Stimulated activated effector memory CD8-positive, alpha-beta T cell treated with anti-CD3 and anti-CD28 coated beads, Interleukin-12 subunit alpha, Interleukin-12 subunit beta, amount 100 ng/mL, for 72 hours (primary cell): ENCODE measurements at places on chromosomes 12 and 14.
A peak's percentile ranks its signal among the peaks of the same experiment; 100 is the strongest.

GRCh38 chr14:93173943-93174395 is 10.7 kb downstream of the MOAP1 start:
- DNase-seq: no peak

- DNase-seq: no peak
These were observed 11.1 kb upstream of the SMAGP start for GRCh38 chr12:51281202-51281924.

- no peak for DNase-seq
These were observed 4.3 kb downstream of the NAP1L1 start for GRCh38 chr12:76080017-76080728.

- DNase-seq: no peak
These were observed 92.3 kb upstream of the DCN start for GRCh38 chr12:91274916-91275315.

GRCh38 chr14:43539210-43539609 is 967.9 kb downstream of the FSCB start:
- no peak for DNase-seq

- DNase-seq: no peak
These were observed 8.7 kb downstream of the ACACB start for GRCh38 chr12:109124878-109125648.

DNA sequence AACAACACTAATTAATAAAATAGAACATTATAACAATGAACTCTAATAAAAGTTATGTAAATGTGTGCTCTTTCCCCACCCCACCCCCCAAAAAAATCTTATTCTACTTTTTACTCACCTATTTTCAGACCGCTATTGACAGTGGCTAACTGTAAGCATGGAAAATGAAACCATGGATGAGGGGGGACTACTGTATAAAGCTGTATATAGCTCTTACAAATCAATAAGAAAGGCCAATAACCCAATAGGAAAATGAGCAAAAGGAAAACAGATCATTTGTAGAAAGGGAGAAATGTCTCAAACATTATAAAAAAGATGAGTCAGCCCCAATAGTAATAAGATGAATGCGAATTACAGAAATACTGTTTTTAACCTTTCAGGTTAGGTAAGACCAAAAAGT is 27.4 kb downstream of the YEATS4 start:
- DNase-seq: no peak

GRCh38 chr14:79418649-79419415 is 792.5 kb downstream of the DIO2 start:
- no peak for DNase-seq

DNA sequence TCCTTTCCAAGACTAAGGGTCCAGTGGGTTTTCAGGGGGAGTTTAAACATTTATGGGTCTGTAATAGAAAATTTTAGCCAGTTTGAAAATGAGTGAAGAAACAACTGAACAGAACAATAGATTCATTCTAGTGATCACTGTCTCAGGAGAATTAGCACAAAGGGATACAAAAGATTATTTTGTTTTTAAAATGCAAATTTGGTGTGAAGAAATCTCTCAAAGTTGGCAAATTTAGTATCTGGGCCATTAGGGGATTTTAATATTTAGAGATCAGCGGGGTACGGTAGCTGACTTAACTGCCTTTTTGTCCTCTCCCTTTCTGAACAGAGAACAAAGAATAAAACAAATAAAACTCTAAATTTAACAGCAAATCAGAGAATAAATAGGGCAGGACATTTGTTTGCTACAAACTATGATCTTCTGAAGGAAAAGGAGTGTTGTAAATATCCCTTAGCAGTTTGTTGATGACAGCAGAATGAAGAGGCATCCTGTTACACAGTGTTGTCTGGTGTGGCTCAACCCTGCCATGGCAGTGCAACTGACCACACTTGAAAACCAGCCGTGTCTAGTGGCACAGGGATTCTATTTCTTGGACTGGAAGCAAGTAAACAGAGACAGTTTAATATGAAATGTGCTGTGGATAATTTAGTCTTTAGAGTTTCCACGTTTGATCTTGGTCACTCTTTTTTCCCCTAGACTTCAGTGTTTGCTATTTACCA is 46.3 kb upstream of the LRTM2 start:
- DNase-seq: no peak

DNA sequence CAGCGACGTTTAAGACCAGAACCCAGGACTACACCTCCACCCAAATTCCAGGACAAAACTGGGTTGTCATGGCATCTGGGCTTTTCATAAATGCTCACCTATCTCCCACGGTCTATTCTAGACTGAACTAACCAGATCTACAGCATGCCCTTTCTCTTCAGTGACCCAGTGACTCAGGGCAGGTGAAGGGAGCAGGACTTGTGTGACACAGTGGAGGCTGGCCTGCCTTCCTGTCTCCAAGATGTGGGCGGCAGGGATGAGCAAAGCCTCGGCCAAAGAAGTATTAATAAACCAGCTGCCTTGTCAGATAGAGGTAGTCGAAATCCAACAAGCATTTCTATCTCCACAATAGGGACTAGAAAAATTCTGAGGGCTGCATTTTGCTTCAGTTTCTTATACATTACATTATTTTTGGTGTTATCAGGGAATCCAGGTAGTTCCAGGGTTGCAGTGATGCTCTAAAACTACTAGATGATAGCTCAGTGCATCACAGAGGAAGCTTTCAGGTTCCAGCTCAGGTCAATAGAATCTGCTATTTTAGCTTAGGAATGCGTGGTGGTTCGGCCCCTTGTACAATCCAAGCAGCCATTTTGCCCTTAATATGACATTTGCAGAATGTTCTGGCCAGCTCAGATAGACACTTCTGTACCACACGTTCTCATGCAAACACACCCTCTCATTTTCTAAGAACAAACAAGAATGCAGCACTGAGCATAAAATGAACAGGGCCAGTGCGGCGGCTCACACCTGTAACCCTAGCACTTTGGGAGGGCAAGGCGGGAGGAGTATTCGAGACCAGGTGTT is 4.2 kb upstream of the GLRX5 start:
- no peak for DNase-seq

DNA sequence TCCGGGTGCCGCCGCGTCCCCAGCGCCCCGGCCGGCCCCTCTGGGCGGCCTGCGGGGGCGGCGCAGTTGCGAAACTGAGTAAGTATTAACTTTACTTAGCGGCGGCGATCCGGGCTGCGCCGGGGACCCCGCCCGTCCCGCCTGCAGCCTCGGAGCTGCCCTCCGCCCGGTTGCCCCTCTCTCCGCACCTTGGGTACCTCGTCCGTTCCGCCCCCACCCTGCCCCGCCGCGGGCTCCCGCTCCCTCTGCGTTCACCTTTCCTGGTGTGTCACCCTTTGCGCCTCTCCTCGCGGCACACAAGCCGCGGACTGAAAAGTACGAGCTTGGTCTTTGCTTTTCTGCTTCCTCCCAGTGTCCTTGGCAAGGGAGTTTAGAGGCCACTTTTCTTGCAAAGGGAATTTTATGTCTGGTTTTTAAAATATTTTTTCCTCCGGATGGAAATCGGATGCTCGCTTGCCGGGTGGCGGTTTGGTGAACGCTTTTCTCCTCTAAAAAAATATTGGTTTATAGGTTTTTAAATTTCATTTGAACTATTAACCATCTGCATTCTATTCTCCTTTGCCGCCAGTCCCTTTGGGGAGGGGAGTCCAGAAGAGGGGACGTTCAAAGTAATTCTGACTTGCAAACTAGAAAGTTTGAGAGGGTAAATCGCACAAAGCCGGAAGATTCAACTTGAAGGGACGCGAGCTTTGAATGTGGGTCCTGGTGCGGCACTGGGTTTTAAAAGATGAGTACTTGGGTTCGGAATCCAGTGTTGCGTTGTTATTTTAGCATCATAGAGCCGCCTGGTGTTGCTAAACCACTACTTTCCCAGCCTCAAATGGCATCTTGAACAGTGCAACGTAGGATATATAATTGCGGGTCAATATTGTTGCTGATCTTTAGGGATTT is 834 bp downstream of the RASSF8 start:
- DNase-seq: no peak

DNA sequence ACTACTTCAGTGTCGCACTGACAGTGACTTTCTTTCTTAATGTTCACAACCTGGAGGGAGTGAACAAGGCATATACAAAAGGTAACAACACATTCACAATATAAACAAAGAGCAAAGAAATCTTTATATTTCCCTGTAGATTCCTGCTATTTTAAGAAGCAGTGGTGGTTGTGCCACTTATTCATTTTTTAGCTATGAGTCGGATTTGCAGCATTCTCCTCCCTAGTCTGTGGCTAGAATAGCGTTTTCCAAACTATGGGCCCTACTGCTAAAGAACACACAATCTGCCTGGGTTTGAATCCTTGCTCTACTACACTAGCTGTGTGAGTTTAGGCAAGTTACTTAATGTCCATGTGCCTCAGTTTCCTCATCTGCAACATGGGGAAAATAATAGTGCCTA is 18.6 kb upstream of the MDM1 start:
- DNase-seq: no peak

DNA sequence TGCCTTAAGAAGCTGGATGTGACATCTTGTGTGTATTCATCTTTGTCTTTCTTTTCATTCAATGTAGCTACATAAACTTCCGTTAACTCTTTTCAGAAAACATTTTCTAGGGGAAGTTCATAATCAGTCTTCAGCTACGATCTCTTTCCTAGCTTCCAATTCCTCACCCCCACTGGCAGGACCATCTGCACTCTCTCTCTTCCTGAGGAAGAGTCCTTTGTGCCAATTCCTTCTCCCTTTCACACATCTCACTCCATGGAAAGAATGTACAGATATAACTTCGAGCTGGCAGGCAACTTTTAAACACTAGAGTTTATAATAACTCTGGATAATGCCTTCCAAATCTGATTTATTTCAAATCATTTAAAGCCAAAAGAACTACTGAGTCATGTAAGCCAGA is 495.7 kb downstream of the GALC start:
- DNase-seq: no peak

- no peak for DNase-seq
These were observed at the start of gene KCNJ8 for GRCh38 chr12:21774358-21775132. Gene KCNJ8, minus strand, starts transcription at chr12:21774706. Its CDS starts 1,090 bp downstream, at chr12:21773616.

DNA sequence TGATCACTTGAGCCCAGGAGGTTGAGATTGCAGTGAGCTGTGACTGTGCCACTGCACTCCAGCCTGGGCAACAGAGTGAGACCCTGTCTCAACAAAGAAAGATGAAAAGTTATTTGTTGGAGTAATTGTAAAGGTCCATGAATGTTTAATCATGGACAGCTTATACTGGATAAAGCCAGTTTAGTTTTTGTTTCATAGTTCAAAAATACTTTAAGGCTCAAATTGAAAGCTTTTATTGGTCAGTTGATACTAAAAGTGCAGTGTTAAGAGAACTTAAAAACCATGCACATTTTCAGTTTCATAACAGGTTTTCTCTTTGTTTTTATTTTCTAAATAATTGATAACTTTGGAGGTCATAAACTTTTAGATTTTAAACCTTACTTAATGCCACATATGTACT is 108.4 kb downstream of the MON2 start:
- no peak for DNase-seq

DNA sequence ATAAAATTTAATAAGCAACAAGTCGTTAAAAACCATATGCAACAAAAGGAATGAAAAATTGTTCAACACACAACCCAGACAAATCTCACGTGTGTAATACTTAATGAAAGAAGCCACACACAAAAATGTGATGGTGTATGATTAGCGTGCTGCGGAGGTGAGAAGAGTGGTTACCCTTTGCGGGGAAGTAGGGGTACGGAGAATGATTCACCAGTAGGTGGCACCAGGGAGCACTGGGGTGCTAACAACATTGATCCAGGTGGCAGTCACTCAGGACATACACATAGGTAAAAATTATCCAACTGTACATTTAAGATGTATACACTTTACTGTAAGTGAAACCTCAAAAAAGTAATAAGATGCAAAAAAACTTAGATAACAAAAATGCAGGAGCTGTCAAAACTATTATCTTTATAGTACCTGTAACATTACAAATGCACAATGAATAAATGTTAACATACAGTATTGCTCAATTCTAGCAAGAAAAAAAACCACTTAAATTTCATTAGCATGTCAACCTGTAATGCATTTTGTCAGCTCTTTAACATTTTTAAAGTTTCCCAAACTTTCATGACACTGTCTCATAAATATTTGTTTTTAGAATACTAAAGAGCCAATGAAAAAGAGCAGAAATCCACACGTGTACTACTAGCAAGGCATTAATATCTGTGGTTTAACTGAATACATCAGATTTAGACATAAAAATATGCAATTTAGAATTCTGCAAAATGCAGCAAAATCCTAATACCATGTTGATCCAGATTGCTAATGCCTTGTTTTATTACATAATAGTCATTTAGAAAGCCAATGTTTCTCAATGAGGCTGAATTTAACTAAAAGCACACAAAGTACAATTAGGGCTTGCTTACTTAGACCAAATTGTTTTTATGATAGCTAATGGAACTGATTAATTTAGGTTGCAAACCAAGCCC is 46.7 kb downstream of the TMCC3 start:
- DNase-seq: peak; percentile 50

GRCh38 chr12:32302218-32303173 is 96.9 kb upstream of the FGD4 start:
- no peak for DNase-seq

- DNase-seq: no peak
These were observed 327.2 kb downstream of the RAD51B start for GRCh38 chr14:68146818-68147217.

DNA sequence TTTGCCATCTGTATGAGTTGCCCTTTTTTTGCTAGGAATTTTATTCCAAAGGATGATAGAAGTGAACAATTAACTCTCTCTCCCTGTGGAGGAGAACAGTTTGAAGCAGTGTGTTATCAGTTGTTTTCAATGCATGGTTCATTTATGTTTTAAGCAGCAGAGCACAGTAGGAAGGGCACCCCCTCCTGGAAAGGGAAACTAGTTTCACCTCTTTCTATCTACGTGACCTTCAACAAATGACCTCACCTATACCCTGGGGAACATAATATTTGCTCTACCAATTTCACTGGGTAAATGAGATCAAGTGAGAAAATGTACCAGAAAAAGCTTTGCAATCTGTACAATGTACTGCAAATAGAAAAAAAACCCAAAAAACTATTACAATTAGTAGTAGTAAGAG is 5.4 kb upstream of the DCP1B start:
- no peak for DNase-seq

GRCh38 chr12:108609537-108610335 is 11.9 kb upstream of the TMEM119 start:
- DNase-seq: no peak

- DNase-seq: no peak
These were observed 17.5 kb downstream of the MTRFR start for GRCh38 chr12:123250471-123251383.

DNA sequence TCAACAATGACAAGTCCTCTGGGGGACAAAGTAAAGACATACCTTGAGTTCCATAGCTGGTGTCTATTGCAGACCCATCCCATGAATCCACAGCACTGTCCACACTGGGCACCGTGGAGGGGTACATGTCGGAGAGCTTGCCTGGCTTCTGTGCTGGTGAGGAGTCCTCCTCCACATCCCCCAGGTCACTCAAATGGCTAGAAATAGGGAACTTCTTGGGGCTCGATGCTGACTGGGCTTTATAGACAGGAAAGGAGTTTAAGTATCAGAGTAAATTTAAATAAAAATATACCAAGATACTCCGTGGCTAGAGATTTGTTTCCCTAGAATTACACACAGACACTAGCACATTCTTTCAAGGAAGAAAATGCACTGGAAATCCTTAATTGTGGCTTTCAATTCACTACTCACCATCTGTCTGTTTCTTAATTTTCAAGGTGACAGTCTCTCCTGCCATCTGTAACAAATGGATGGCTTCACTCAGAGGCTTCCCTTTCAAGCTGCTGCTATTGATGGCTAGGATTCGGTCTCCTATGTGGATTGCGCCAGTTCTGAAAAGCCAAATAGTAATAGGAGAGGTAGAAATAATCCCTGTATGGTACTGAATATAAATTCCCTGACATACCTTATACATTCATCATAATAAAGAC is 90.1 kb downstream of the HELB start:
- DNase-seq: no peak
